ENCODE measurements at places on chromosomes 2 and 18.

DNA sequence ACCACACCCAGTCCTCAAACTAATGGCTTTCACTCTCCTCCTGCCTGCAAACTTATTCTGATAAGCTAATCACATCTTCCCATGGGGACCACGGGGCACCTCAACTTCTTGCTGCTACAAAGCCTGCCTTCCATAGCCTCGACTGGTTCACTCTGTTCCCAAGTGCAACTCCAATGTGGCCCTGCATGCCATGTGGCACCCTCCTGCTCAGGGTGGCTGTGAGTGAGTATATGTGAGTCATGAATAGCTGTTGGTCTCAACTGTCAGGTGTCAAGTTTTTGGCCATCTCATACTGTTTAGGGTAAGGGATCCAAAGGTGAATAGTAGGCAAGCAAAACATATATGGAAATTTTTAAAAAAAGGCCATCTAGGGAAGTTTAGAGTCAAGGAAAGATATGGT is 276.1 kb upstream of the DCC start:
- DNase-seq, result no peak

GRCh38 chr2:33029926-33030325 is 83.2 kb downstream of the LTBP1 start:
- DNase-seq, result no peak

- DNase-seq, result no peak
Observed at GRCh38 chr2:109139002-109139401, 10.0 kb downstream of the SH3RF3 start.

DNA sequence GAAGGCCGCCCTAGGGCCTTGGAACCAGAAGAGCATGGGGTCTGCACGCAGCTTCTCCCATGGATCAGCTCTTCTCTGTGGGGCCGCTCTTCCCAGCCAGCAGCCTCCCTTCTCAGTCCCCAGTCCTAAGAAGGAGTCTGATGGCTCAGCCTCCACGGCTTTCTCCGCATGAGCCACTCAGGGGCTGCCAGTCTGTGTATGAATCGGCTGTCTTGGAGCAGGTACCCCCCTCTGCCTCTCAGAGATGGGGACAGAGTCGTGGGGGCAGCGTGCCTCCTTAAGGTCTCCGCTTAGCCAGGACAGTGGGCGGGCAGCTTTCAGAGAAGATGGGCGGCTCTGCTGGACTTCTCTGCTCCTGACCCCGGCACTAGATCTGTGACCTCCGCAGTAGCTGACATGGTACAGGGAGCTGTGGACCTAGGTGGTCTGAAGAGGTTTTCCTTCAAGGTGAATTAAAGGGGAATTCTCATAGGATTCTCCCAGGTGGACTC is 21.6 kb downstream of the INPP5D start:
- DNase-seq, result peak; percentile 55
